T-helper 1 cell (primary cell): ENCODE measurements at places on chromosomes 5 and 9.

DNA sequence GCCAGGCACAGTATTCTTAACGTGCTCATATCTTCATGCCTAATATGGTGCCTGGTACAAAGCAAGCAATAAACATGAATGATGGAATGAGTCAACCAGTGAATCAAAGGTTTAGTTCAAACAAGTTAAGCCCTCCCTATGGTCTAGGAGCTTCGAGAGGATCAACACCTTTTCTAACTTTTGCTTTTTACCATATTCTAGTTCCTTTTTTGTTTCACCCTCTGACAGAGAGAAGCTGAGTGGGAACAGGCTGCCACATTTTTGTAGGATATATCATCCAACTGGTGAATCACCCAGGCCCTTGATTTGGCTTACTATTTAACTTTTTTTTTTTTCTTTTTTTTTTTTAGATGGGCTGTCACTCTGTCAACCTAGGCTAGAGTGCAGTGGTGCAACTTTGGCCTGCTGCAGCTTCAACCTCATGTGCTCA is 39.3 kb upstream of the TNC start:
- DNase-seq: no peak

GRCh38 chr5:63727583-63727982 is 234.7 kb downstream of the HTR1A start:
- DNase-seq: no peak

GRCh38 chr9:99359336-99359735 is 137.3 kb downstream of the SEC61B start:
- no peak for DNase-seq

DNA sequence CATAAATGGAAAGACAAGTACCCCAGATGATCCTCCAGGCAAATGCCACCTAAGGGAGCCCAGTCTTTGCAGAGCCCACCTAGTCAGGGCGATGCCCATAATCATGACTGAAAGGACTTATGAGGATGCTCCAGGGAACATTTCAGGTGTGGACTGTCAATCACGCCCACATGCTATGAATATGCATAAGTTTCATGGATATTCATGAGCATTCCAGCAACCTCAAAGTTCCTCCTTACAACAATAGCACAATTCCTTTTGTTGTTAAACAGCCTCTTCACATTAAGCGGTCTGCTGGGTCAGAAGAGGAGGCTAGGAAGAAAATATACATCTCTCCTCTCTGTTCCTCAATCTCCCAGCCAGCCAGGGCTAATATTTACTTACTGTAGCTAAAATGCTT is 161.6 kb downstream of the C5orf15 start:
- DNase-seq: no peak

DNA sequence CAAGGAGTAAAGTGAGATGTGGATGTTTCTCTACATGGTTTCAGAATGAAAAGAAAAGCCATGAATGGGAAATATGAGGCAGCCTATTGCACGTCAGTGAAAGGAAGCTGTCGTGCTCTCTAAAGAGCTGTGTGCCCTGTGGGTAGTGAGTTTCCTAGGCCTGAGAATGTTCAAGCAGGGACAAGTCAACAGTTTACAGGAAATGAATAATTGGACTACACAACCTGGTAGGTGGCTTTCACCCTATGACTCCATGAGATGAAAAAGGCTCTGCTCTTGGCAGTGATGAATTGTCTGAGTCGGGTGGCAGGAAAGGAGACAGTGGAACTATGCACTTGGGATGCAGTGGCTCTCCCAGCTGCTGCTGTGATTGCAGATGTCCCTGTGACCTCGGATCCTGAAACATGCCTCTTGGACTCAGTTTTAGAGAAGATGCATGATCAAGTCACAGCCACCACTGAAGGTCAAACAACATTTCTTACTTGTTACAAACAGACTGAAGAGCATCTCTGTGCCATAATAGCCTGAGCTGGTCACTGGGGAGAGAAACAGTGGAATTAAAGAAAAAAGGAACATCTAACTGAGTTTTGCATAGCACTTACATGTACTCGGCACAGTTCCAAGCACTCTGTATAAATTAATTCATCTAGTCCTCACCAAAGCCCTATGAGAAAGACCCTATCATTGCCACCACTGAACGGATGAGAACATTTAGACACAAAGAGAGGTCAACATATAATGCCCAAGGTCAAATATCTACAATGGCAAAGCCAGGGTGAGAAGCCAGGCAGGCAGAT is 293.7 kb downstream of the SPOCK1 start:
- no peak for DNase-seq

DNA sequence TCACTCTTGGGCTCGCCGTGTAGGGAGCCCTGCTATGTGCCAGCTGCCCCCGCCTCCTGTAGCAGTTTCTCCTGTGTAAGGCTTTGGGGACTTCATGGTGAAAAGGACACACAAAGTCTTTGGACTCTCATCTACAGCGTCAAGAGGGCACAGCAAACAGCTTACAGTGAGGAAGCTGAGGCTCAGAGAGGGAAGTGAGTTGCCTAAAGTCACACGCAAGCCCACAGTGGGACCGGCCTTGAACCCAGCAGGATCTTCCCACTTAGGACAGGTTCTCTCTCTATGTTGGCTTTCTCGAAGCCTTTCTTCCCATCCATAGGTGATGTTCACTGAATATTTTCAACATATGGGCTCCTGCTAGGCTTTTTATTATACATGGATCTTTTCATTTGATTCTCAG is 9.8 kb upstream of the PRRX2 start:
- no peak for DNase-seq

- DNase-seq: no peak
These were observed 234.2 kb upstream of the MEF2C start for GRCh38 chr5:89117124-89117644.

DNA sequence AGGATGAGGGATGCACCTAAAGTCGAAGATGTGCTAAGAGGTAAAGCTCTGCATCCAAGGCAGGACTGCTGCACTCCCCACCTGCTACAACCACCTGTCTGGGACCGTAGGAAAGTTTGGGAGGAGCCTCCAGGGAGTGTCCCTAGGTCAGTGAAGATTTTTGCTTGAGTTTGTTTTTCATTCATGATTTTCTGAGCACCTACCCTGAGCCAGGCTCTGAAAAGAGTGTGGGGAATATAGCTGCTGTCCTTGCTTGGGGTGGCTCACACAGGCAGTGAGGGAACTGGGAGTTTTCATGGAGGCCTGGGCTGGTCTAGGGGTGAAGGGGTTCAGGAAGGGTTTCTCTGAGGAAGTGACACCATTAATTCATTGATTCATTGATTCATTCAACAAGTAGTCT is 48.9 kb downstream of the SAR1B start:
- no peak for DNase-seq
